RWPE2 (cell line): ENCODE measurements at places on chromosomes 3 and 15.

- no peak for DNase-seq
Observed at GRCh38 chr3:119600732-119601131, 3.0 kb downstream of the PLA1A start.

DNA sequence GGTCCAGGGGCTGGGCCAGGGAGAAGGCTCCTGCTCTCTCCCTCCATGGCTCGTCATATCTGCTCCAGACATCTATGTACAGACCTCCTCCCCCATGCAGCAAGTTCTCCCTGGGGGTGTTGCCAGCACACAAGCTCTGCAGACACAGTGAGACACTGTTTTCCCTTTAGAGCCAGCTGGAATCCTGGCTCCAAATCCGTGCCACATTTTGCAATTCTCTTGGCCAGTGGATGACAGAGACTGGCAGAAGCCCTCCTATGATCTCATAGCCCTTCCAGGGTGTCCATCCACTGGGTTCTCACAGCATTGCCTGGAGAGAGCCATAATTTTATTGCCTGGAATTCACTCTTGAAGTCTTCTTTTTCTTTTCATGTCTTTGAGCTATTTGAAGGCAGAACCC lies 203.9 kb downstream of the TLE3 start:
- DNase-seq: no peak

GRCh38 chr15:28246605-28247004 lies 75.4 kb downstream of the HERC2 start:
- no peak for DNase-seq

DNA sequence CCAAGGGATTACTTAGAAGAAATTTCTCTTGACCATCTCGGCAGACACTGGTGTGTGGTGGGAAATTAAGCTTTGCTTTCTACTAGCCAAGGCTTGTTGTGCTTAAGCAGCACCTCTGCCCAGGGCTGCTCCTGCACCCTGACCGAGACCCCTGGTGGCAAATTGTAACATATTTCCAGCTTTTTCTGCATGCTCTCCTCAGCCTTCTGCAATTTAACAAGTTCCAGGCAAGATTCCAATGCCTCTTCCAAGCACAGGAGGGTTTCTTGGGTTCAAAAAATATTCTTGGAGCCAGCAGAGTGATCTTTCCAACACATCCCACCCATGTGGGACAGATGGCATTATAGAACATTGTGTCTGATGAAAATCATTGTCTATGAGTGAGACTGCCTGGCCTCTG lies 210.5 kb downstream of the CLSTN2 start:
- DNase-seq: no peak

DNA sequence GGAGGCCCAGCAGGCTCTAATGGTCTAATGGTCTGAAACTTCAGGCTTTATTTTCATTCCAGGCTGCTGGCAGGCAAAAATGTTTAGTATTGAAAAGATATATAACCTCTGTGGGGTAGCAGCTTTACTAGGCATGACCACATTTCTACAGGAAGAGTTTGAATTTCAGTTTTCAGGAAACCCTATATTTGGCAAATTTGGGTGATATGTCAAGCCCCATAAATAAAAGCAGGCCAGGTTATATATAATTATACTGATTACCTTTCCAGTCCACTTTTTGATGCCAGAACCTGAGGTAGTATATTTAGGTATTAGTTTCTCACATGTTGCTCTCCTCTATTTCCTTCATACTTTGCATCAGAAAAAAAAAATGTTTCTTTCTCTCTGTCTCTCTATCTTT lies 37.2 kb upstream of the PHLDB2 start:
- DNase-seq: no peak

GRCh38 chr15:101024706-101025500 lies 105.7 kb downstream of the LRRK1 start:
- peak; percentile 67 for DNase-seq

GRCh38 chr3:151931171-151931570 lies 57.7 kb downstream of the SUCNR1 start:
- no peak for DNase-seq

DNA sequence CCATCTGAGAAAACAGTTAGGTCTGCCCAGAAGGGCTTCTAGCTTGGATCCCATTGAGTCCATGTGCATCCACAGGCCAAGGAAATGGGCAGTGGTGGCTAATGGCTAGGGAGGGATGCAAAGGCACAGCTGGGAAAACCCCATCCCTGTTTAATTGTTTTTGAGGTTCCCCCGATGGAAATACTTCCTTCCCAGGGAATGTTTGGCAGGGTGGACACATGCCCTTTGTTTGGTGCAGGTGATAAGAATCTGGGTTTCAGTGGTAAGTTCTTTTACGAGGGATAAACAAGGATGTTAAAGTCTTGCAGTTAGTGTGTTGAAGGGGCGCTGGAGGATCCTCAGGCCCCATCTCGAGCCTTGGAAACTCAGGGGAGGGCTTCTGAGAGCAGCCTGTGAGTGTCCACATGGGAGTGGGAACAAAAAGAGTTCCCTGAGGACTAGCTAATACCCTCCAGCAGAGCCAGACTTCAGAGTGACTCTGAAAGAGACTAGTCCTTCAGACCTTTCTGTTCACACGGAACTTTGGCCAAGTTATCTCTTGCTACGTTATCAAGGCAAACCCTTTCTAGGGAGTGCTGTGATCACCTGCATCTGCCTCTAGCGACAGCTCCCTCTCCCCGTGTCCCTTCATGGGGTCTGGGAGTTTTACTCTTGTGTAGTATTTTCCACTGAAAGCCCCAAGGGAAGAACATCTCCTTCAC lies 17.4 kb downstream of the PTPRG start:
- DNase-seq: no peak

DNA sequence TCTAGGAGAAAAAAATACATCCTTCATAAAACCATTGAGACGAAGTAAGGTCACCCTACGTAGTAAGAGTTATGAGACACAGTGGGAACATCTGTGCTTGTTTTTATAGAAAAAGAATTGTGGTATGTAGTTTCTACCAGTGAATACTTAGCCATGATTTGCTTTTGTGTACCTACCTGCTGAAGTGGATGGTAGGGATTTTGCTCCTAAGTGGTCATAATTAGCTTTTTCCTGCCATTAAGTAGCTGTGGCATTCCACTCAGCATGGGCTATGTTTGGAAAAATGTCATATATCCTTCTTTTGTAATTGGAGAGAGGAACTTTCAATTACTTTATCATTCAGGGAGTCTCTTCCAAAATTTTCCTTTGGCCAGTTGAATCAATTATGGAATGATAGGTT lies 63.7 kb downstream of the CHD2 start:
- no peak for DNase-seq

DNA sequence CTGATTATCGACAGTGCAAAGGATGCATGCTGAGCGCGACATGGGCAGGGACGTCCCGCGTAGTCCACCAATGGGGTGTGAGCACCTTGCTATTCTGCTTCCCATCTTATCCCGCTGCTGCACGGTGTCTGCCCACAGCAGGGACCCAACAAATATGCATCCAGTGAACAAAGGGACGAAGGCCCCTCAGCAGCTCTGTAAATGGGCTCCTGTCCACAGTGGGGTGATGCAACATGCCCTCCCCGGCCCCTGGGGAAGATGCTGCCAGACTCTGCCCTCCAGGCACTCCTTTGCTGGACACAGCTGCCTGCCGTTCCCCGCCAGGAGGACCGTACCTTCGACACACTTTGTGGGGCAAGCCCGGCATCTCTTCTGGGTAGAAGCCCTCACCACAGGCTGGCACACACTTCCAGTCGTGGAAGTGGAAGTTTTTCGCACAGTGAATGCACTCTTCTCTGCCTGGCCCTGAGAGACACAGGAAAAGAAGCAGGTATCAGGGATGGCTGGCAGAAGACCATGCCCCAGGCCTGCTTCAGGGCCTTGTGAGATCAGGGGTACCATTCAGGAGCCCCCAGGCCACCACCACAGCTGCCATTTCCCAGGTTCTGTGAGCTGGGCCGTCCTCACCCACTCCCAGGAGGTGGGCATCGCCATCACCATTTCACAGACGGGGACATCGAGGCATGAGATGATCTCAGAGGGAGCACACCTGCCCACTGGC lies 18.2 kb upstream of the SNRPA1 start:
- DNase-seq: peak; percentile 65

DNA sequence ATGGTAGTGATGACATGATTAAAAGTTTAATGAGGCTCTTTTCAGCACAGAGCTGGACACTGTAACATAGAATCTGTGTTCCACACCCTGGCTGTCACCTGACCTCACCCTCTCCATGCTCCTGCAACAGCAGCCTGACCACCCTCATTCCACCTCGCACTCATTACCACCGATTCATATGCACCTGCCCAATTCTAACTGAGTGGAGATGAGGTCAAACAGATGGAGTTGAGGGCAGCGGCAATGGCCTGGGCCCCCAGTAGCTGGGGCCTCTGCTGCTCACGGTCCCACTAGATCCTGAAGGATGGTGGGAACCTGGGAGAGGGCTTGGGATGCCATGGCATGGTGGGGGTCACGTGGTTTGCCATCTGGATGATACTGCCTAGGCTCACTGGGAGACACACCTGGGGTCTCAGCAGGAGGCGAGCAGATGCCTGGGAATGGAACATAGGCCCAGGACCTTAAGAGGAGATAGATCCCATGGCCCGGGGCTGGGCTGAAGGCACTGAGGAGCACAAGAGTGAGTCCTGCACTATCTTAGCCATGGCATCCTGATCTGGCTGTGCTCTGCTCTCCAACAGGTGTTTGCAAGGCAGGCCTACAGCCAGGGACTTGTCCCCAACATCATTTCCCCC lies 1.3 kb downstream of the SCN5A start:
- DNase-seq: no peak

DNA sequence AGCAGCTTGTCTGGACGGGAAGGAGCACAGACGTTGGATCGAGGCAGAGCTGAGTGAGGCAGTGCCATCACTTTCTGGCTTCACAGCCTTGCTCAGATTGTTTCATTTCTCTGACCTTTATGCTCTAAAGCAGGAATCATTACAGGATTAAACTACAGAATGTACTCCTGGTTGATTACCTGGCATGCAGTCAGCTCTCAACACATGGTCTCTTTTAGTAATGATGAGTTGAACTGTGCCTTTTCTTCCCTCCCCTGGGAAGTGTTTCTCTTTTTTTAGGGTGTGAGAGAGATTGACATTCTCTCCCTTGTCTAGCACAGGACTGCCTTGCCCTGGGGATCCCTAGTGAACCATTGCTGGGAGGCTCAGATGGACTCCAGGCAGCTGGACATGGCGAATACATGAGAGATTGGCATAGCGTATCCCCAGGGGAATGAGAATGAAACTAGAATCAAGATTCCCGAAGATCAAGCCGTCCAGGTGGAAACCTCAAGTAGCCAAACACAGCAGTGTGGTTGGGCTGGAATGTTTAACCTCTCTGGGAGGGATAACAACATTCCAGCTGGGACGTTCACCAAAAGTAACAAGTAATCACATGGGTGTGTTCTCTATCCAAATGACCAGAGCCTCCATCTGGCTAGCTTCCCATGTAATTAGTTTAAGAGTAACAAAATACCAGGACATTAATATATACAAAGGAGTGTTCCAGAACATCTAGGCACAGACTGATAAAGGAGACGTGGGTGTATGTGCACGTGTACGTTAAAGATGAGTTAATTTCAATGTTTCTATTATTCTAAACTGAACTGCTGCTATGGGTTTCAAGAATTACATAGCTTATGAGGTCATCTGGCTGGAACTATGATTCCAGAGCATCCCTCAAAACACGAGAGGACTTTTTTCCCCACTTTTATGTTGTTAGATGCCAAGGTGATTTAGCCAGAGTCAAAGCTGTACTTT lies 118.6 kb upstream of the NR2E3 start:
- no peak for DNase-seq

DNA sequence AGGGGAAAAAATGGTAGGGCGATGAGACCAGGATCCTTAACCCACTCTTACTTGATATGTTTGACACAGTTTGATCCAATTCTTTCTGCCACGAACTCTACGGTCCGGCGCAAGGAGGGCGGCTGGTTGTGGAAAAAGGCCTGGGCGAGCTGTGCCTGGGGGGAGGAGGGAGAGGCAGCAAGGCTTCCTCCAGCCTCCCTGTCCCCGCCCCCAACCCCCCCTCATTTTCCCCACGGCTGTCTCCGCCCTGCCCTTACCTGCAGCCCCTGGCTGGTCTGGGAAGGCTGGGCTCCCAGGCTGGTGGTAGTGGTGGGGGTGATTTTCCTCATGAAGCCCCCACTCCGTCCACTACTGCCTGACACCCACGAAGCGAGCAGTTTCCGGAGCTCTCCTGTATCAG lies 8.0 kb downstream of the CDAN1 start:
- DNase-seq: peak; percentile 60

- peak; percentile 82 for DNase-seq
Observed at GRCh38 chr3:12193485-12194165, 34.9 kb upstream of the TIMP4 start.

GRCh38 chr3:192239956-192240355 lies 487.4 kb downstream of the FGF12 start:
- no peak for DNase-seq

GRCh38 chr15:67050062-67050461 lies 15.3 kb upstream of the SMAD3 start:
- DNase-seq: peak; percentile 90

GRCh38 chr15:69119683-69120395 lies 40.6 kb upstream of the GLCE start:
- DNase-seq: no peak

GRCh38 chr3:187976365-187976900 lies 177.5 kb upstream of the LPP start:
- DNase-seq: no peak

DNA sequence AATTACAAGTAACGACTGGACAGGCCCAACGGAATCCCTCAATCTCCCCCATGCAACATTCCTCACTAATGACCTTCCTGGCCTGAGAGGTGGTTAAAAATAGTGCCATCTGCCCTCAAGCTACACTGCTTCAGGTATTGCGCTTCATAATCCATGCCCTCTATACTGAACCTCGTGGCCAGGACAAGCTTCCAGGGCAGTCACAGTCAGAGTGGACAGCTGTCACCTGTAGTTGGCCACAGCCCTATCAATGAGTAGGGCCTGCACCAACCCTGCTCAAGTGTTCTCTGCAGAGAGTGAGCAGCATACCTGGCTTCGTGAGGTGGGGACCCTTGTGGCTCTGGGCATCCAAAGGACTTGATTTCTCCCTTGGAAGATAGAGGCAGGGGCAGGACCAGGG lies 46.9 kb upstream of the SEMA4B start:
- DNase-seq: no peak

DNA sequence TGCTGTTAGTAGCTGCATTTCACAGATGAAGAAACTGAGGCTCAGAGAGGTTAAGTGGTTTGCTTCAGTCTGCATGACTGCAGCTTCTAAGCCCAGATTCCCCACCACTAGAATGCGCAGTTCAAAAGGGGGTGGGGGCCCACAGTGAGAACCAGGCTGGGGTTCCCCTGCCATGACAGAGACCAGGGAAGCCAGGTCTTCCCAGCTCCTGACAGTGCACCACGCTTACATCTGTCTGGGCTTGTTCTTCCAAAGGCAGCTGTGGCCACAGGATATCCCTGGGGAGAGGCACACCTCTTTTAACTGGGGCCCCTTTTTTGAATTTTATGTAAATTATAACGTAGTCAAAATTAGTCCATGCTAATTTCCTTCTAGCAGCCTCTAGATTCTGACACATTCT lies 5.3 kb downstream of the PLEKHO2 start:
- DNase-seq: no peak

- DNase-seq: no peak
Observed at GRCh38 chr3:42290966-42291714, 25.2 kb upstream of the CCK start.
